ENCODE measurements at places on chromosomes 16 and 17.

GRCh38 chr17:7523033-7523432 lies 25.8 kb upstream of the TNFSF12 start:
- peak; percentile 75 for DNase-seq

DNA sequence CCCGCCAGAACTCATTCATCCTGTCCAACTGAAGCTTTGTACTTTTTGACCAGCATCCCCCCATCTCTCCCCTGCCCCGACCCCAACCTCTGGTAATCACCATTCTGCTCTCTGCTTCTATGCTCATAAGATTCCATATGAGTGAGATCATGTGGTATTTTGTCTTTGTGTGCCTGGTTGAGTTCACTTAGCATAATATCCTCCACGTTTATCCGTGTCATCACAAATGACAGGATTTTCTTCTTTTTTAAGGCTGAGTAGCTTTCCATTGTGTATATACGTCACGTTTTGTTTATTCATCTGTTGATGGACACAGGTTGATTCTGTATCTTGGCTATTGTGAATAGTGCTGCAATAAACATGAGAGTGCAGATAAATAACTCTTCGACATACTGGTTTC lies 278.9 kb downstream of the SNX29 start:
- DNase-seq, result no peak

DNA sequence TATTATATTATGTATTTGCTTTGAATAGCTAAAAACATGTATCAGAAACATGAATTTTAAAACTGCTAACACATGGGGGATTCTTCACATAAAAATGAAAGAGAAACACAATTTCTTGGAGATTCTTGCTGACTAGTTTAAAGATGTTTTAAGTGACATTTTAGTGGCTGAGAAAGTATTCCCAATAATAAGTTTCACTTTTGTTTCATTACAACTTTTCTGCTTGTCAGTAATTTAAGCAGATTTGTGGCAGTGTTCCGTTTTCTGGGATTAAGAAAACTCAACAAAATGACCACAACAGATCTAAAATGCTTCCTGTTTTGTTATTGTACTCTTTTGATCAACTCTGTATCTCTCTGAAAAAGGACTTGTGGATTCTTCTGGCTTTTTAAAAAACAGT lies 75.9 kb downstream of the NLK start:
- DNase-seq, result peak; percentile 66

- DNase-seq, result no peak
Measured at GRCh38 chr17:74024871-74025531, 178.5 kb upstream of the RPL38 start.

GRCh38 chr16:30982548-30983288 lies 2.3 kb upstream of the HSD3B7 start:
- DNase-seq, result no peak

DNA sequence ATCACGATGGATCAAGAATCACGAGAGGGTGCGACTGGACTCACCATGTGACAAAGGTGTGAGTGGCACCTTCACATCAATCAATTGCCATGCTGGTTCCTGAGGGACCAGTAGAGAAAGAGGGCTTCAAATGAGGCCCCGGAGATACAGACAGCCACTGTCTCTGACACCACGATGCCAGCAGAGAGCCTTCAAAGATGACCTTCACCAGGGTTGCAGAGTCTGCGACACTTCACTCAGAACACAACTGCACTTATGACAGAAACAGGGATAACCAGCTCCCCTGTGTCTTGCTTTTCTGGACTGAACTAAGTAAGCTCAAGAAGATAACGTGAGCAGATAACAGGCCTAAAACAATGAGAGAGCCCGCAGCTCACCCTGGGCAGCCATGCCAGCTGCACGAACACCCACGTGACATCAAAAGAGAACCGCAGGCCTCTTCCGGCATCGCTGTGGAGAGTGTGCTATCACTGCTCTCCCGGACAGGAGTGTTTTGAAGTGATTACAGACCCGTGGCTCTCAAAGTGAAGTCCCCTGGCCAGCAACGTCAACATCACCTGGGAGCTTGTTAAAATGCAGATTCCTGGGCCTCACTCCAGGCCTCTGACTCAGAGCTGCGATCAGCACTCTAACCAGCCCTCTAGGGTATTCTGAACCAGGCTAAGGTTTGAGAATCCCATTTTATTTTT lies 36.4 kb downstream of the KLHDC4 start:
- no peak for DNase-seq

DNA sequence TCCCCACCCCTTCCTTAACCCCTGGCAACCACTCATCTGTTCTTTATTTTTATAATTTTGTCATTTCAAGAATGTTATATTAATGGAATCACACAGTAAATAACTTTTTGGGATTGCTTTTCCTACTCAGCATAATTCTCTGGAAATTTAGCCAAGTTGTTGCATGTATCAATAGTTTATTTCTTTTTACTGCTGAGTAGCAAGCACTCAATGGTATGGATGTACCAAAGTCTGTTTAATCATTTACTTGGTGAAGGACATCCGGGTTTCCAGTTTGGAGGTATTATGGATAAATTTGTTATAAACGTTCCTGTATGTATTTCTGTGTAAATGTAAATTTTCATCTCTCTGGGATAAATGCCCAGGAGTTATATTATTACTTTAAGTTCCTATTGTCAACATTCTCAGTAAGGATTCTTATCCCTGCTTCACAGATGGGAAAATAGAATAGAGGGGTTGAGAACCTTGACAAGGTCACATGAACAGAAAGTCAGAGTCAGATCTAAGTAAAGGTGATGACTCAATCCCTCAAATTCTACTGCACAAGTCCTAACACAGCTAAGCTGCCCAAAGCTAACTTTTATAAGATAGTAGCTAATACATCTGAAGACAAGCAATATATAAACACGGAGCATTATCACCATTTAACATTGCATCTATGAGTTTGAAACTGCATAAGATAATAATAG lies 62.4 kb upstream of the MTMR4 start:
- no peak for DNase-seq

DNA sequence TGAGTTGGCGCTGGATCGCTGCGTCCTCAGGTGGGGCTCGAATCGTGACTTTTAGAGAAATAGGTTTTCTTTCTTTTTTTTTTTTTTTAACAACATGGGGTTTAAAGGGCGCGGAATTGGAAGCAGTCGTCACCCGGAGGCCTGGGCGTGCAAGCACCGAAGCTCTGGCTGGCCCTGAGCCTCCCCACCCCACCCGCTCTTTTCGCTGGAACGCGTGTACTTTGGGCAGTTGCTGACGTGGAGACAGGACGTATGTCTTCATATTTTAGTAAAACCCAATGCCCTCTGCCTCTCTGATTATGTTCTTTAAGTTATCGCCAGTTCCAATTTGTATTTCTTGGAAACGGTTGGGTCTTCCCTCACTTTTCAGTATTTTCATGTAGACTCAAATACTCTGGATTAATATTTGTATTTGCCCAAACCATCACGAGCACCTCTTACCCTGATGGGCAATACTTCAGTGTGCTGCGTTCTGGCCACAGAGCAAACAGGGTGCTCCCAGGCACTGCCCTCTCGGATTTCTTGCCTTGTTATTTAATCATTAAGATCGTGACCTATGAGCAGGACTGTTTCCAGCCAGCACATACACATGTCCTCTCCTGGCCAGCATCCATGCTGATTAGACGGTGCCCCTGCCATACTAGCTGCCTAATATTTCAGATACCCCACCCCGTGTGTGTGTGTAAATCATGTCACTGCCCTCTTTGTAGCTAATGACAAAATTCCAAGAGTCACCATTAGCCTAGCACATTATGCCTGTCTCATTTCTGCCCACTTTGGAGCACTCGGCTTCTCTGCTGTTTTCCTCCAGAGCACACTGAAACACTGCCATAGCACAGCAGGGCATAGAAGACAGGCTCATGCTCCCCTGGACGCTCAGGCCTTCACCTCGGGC lies 805 bp upstream of the C16orf95 start:
- DNase-seq, result no peak

DNA sequence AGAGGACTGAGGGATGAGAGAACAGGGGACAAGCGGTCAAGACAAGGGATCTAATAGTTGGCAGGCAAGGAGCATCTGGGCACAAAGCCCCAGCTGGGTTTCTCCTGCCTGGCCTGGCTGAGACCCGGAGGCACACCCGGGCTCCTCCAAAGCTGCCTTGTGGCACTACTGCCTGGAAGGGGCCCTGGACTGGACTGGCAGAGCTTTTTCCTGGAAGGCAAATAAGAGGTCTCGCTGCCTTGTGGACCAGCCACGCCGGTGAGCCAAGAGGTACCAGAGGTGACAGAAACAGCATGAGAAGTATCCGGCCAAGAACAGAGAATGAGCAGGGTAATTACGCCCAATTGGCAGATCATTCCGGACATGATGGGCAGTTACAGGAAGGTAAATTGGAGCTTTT lies 64.6 kb downstream of the GTF3C1 start:
- DNase-seq, result no peak

DNA sequence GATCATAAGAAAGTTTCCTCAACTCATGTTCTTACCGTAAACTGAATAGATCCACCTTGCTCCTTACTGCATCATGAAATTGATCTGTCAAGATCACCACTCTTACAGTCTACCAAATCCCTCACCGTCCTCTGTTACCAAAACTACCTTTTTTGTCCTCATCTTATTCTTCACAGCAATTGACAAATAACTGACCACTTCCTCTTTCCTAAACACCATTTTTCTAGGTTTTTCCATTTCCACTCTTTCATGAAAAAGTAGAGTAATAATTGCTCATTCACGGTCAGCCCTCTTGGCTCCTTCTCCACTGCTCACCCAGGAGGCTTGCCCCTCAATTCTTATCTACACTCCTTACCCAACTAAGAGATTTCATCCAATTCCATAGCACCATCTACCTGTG lies 44.9 kb downstream of the ABCA5 start:
- peak; percentile 14 for DNase-seq

All from KBM-7 (cell line).